ENCODE measurements at places on chromosomes 3 and 15.

DNA sequence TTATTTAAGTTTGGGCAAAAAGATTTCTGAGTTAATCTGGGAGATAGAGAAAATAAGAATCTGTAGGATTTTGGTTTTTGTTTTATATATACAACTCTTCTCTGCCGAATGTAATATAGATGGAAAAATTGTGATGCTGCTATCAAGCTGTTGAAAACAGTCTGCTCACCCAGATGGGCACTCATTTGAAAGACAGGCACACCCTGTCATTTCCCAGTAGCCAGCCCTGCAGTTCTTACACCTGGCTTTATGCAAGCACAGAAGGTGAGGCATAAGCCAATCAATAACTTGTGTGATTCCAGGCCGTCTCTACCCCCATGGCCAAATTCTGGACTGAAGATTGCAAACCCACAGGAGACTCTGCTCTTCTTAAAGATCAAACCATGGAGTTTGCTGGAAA lies 27.1 kb upstream of the PTX3 start:
- DNase-seq: no peak

- DNase-seq: no peak
Observed at GRCh38 chr3:156619376-156619775, 55.0 kb upstream of the TIPARP start.

DNA sequence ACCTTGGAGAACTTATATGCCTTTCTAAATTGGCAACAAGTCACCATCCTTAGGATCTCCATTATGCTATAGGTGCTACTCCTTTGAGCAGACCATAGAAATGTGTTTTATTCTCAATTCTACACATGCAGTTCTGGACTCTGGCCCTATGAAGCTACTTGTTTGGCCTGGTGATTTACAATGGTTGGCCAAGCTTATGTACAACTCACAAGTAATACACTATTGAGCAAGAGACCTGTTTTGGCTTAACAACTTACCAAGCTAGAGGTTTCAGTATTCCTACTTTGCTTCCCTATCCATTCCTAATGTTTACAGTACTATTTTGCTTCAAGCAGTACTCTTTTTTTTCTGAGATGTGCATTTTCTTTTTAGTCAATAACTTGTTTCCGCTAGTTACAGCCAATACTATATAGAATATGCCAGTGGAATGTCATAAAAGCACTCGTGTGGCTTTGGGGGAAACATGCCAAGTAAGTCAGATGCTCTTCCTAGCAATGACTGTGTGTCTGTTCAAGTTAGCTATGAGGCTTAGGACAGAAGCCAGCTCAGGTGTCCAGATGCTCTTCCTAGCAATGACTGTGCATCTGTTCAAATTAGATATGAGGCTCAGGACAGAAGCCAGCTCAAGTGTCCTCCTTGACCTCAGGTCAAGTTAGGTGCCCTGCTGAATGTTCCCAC lies 174.9 kb upstream of the SEMA6D start:
- no peak for DNase-seq

DNA sequence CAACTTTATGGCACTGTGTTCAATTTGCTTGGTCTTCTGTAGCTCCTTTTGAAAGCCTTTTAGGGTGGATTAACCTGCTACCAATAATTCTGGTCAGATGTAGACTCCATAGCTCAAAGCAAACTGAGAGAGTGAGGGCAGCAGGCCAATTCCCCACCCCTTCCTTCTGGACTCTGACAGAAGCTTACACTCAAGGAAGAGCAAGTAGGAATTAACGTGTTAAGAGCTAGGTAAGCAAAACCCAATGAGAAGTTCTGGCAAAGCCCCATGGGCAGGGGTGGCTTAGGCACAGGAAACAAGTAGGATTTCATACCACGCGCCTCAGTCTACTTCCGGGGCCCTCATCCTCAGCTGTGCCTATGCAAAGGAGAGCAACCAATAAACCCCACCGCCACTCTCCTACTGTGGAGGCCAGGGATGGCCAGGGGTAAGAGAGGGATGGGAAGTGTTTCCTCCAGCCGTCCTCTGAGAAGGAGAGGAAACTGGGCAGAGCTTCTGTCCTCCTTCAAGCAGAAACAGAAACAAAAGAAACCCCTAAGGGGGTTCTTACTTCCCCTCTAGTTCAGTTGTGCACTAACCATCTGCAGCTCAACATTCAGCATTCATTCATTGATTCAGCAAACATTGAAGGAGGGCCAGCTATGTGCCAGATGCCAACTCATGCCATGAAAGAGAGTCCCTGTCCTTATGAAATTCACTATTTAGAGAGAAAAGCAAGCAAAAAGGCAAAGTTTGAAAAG lies 12.6 kb downstream of the CCR5 start:
- DNase-seq: no peak

DNA sequence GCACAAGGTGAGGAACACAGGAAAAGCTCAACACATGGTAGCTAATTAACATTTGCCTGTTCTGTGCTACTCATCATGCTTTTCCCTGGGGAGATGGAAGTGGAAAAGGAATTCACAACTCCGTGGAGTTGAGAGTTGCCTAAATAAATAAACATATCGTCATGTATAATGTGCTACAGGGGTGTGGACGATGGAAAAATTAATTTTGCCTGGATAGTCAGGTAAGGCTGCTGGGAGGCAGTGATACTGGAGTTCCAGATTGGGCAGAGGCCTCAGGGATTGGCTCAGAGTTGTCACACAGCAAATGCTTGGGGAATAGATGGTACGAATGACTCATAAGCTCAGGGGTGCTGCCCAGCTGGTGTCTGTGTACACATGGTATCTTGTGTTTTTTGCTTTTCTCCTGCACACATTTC lies 3.1 kb upstream of the ABHD6 start:
- DNase-seq: no peak

DNA sequence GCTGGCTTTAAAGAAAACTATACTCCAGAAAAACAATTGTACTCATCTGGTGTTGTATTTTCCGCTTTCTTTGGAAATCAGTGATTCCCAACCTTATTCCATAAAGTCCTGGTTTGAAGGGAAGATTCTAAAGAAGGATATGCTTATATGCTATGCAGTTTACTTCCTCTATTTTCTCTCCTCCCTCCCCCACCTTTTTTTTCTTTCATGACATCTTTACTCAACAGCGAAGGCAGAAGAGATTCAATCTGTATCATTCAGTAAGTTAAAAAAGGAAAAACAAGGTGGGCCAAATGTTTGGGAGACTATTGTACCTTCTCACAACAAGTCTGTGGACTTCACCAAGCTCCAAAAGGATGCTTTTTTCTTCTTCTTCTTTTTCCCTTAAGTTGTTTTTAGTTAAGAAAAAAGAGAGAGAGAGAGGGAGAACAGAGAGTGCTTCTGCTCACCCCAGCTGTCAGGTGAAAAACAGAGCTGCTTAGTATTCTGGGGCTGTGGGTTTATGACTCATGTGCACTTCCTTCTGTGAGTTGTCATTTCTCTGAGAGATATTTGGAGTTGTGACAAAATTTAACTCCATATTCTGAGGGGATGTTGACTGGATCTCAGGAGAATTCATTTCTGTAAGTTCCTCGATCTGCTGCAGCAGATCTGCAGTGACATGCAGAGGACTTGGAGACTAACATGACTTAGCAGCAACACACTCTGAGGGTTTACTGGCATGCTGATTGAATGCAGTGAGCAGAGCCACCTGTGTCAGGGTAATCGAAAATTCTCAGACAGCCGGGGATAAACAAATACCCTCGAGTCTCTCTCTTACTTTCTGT lies 70.7 kb downstream of the SSR3 start:
- no peak for DNase-seq

DNA sequence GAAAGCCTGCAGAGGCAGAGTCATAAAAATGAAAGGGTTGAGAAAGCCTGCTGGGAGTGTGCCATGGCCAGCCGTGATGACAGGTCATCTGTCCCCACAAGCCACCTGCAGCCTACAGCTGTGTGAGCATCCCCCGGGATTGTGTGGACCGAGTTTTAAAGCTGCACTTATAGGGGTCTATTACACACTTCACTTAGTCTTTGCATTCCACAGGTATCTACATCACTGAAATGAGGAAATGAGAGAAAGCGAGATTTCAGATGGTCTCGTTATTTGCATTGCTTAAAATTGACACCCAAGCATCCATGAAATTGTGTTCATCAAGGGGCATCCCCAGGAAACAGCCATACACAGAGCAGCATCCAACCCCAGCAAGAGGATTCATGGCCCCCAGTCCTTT lies 137.6 kb upstream of the TRIM42 start:
- DNase-seq: no peak

DNA sequence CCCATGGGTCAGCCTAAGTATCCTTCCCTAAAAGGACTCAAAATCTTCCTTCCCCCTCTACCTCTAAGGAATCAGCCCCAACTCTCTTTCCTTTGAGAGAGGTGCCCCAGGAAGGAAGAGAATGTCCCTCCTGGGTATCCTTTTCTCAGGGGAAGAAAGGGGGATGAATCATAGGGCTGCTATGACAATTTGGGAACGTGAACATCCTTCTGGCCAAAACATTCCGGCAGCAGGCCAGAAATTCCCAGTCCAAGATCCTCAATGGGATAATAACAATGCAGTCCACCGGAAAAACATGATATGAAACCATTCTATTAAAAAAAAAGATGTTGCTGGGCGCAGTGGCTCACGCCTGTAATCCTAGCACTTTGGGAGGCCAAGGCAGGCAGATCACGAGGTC lies 50.8 kb upstream of the CACNA2D3 start:
- no peak for DNase-seq

- no peak for DNase-seq
Observed at GRCh38 chr3:76570436-76571057, 469.4 kb upstream of the ROBO2 start.

- no peak for DNase-seq
Observed at GRCh38 chr3:17882981-17883380, 140.6 kb upstream of the TBC1D5 start.

GRCh38 chr3:72476139-72476483 lies 372.1 kb downstream of the SHQ1 start:
- DNase-seq: no peak

GRCh38 chr15:78050826-78051225 lies 26.7 kb downstream of the TBC1D2B start:
- no peak for DNase-seq

DNA sequence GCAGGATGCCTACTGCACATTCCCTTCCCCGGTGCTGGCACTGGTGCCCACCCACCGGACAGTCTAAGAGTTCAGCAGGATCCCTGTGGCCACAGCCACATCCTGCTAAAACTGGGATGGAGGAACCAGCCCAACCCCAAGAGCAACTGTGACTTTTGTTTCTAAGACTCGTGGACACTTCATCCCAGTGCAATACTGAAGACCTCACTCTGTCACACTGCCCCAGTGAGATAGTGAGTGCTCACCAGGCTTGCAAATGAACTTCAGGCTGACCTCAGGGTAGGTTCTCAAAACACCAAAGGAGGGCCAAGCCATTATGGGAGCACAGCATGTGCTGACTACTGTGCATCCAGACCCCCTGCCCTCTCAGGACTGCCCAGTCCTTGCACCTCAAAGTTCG lies 46.7 kb upstream of the MTMR14 start:
- no peak for DNase-seq

DNA sequence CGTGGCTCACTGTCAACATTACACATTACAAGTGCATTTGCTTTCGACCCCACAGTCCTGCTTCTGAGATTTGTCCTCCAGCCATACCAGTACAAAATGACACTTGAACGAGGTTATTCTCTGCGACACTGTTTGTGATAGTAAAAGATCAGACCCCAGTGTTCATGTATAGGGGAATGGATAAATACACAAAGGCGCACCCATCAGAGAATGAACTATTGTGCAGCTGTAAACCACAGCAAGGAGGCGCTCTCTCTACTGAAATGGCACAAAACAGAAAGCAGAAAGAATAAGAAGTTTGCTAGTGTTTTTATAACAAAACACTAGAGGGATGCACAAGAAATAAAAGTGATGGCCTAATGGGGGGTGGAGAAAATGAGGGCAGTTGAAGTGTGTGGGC lies 4.9 kb upstream of the CHSY1 start:
- no peak for DNase-seq

DNA sequence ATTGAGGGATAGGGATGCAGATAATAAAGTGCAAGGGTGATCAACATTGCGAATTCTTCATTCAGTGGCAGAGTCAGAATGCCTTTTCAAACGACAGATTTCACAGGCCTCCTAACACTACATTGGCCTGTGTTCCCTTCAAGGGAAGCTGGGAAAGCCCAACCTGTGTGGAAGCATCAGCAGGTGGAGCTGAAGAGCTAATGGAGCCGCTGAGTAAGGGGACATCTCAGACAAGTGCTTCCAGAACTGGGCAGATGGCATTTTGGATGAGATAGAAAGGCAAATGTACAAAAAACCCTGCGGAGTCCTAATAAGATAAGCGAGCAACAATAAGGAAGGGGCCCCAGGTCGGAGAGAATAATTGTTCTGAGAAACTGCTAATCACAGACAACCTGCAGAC lies 8.5 kb upstream of the SLC24A5 start:
- DNase-seq: no peak

DNA sequence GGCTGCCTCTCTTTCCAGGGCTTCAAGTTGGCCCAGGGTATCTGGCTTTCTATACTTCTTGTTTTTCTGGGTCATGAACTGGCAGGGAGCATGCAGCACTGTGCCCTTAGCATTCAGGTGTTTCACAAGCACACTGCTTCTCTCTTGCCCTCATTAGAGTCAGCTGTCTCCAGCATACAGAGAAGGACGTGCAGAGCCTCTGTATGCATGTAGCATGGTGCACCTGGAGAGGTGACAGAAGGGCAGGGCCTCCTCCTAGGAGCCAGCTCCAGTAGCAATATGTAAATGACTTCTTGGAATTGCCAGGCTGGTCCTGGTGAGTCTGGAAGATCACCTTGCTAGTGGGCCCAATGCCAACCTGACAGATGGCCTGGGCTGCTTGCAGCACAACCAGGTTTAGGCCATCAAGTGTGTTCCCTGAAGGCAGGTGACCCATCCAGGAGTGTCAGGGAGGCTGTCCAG lies 44.8 kb upstream of the ATP2C1 start:
- DNase-seq: no peak

GRCh38 chr3:177713928-177714900 lies 516.9 kb upstream of the TBL1XR1 start:
- DNase-seq: no peak

DNA sequence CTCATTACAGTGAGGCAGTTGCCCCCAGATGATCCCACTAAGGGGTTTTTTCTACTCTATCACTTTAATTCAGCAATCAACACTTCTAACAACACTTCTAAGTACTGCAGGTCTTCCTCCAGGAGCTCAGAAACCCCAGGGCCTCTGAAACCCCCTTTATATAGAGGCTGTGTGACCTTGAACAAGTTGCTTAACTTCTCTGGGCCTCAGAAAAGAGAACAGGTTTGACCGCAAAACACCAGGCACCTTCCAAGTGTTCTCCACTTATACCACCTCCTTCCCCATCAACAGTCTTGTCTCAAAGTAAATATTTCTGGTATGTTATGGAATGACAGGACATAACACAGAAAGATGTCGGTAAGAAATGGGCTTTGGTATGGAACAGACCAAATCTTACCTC lies 85.7 kb upstream of the WNT5A start:
- DNase-seq: no peak

- DNase-seq: no peak
Observed at GRCh38 chr15:74767167-74768098, 14.4 kb upstream of the CSK start.

DNA sequence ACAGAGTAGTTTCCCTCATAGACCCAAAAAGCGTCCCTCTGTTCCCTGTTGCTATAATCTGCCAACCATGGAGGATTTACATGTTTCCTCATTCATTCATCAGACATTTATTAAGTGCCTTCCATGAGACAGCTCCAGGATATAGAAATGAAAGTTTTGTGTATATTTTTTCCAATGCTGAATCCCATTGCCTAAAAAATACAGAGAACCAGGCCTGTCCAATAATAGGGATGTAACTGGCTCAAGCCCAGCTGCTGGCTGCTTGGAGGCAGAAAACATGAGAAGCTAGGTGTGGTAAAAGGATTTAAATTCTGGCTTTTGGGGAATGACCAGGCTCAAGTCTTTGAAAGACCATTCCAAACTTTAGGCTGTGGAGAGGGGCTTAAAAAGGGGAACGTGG lies 41.5 kb downstream of the RARB start:
- no peak for DNase-seq

All from 8988T (cell line).